Smooth muscle cell of the brain vasculature (primary cell): ENCODE measurements at places on chromosomes 2 and 18.

DNA sequence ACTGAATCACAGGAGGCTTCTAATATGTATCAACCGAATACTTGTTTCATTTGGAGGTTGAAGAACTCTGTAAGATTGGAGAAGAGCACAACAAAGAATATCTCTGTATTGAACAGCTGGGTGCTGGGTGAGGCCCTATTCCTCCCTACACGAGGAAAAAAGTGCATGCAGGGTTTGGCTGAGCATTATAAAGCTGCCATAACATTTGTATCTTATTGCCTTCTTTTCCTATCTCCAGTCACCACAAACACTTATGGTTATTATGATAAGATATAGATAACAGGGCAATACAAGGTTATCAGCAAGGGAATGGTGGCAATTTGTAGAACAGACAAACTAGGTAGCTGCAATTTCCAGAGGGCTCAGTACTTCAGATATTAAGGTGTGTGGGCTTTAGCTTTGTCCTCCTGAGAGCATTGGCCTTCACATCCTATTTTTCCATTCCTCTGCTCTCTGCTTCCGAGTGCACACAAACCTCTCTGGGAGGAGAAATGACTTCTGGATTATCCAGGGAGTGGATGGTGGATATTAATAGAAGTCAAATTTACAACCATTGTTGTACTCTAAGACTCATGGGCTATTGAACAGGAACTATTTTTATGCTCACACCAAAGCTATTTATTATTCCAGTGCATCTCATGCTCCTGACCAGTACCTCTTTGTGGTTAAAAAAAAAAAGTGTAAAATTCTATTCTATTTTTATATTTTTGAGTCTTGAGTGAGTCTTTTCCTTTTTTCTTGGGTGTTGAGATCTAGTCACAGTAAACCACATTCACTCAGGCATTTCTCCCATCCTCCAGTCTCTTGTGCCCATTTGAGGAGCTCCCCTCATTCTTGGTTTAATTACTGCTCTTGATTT is 248.4 kb downstream of the ETAA1 start:
- no peak for DNase-seq

GRCh38 chr2:32474381-32474780 is 117.6 kb downstream of the BIRC6 start:
- DNase-seq = no peak

GRCh38 chr18:8253944-8254343 is 355.3 kb upstream of the RAB12 start:
- no peak for DNase-seq

DNA sequence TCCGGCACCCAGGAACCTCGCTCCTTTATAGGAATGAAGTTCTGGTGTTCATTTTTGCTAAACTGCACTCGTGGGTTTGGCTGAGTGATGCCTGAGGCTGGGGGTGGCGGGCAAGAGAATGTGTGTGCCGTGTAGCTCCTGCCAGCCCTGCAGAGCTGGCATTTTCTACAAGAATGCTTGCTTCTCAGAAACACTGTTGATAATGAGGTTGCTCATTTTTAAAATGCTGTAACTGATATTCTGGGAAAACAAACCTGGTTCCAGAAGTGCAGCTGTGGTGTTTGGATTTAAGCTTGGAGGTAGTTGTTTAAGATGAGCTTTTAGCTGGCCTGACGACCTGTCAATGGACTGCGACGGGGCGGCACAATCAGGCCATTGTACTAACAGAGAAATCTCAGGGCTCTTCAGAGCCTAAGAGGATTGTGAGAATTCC is 511.9 kb upstream of the TNP1 start:
- DNase-seq = no peak

GRCh38 chr2:233247744-233248143 is 3.7 kb upstream of the ATG16L1 start:
- DNase-seq = no peak
